Activated CD4-positive, alpha-beta T cell treated with anti-CD3 and anti-CD28 coated beads, Interleukin-2, amount 10 ng/mL, durations not matched to agents 24 days and 14 days (primary cell): ENCODE measurements at places on chromosomes 6 and 20. TPM values are rescaled to one million over a fixed set of nuclear protein-coding genes. Genes with fewer than 3 reads are reported as not detected.

- no peak for DNase-seq
- H3K27me3 ChIP-seq: peaks cover 1% of the 10 kb centered on the region
- no peak overlapping the region for H3K4me3 ChIP-seq
- no peaks in the 10 kb centered on the region for H3K36me3 ChIP-seq
- no peaks in the 10 kb centered on the region for H3K4me1 ChIP-seq
- H3K27ac ChIP-seq: no peak overlapping the region
These were observed 146.0 kb downstream of the PHACTR3 start for GRCh38 chr20:59750209-59750840.

The HLA-A gene
- 1,449 and 1,452 TPM in 2 replicates for total RNA-seq

The NANP gene
- 10.0 TPM in 2 replicates for total RNA-seq

The BEND6 gene
- not detected in 2 replicates for total RNA-seq

- H3K27ac ChIP-seq: no peak overlapping the region
- H3K4me3 ChIP-seq: no peak overlapping the region
- no peak for DNase-seq
- no peaks in the 10 kb centered on the region for H3K36me3 ChIP-seq
- no peaks in the 10 kb centered on the region for H3K4me1 ChIP-seq
These were observed 170.6 kb upstream of the EYA4 start for GRCh38 chr6:133070410-133071043.
